ENCODE measurements at places on chromosomes 2 and 18.

GRCh38 chr2:172100935-172101820 lies 1.5 kb downstream of the DLX2 start:
- DNase-seq = no peak

DNA sequence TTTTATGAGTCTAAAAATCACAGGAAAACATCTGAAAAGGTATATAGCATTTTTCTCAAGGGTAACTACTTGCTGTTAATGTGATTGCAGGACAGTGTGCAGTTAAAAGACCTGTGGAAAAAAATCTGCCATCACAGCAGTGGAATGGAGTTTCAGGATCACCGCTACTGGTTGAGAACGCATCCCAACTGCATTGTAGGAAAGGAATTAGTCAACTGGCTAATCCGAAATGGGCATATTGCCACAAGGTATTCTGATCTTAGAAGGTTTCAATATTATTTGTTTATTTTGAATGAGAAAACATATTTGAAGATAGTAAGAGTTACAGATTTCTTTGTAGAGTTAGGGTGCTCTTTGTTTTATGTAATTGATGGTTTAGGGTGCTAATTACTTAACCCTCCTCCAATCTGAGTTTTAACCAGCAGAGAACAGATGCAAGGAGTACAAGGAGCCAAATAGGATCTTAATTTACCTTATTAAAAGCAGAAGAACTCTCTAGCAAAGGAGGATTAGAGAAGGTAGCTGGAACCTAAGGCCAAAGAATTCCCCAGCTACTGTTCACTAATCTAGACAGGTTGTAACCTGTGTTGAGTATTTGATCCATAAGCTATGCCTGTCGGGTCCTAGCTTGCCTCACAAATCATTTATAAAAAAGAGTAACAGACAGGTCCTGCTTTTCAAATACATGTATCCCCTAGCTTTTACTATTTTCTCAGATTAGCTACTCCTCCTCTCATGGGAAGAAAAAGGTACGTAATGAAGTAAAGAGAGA lies 35.0 kb downstream of the PIKFYVE start:
- DNase-seq = no peak

- no peak for DNase-seq
Measured at GRCh38 chr2:119735565-119735964, 24.2 kb upstream of the PTPN4 start.

DNA sequence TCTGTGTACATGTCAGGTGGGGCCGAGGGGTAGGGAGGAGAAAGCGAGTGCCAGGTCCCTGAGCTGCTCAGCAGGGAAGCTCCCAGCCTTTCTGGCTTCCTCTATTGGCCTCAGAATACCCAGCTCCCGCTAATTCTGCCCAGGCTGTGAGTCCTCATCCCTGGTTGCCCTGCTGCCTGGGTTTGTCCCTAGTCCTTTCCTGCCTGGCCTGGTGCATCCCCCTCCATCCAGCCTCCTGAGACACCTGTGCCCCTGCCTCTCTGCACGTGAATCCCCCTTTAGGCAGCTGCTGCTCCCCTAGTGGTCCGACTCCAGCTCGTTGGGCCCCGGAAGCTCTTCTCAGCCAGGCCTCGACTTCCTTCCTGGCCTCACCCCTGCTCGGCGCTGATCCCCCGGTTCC lies 54.6 kb downstream of the INHBB start:
- no peak for DNase-seq

GRCh38 chr18:65938592-65939372 lies 188.0 kb downstream of the CDH7 start:
- no peak for DNase-seq

- DNase-seq = no peak
Measured at GRCh38 chr18:45165871-45166270, 449.4 kb upstream of the SLC14A2 start.

DNA sequence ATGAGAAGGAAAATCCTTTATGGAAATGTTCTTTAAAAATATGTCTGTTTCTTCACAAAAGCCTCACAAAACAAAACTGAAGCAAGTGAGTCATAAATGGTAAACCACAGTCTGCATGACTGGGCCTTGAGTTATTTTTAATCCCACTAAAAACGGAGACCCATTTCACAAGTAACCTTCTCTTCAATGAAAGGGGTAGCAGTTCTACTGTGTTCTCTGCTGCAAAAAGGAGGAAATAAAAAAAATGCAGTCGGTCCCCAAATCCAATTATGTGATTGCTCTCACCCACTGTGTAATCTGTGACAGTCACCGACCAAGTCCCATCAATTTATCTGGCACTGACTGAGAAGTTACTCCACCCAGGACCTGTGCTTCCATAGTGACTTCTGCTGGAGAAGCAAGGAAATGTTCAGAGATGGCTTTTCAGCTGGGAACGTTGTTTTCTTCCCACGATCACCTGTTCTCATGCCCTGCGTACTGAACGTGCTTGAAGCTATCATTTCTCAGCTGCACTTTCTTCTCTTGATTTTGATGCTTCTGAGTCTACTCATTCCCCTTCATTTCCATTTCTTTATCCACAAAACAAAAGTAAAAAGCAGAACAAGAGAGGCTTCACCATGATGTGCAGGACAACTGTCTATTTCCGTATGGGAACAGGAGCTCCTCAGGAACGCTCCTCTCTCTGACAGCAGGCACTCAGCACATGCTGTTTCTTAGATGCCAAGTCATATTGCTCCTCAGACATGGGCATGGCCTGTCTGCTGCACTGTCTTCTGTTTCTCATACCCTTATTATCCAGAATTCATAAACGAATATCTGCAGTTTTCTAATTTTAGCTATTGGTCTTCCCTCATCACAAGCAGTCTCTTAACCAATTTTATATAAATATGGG lies 80.0 kb upstream of the TMEM200C start:
- peak; percentile 13 for DNase-seq

- DNase-seq = no peak
Measured at GRCh38 chr2:143640826-143641225, 511.6 kb downstream of the ARHGAP15 start.

DNA sequence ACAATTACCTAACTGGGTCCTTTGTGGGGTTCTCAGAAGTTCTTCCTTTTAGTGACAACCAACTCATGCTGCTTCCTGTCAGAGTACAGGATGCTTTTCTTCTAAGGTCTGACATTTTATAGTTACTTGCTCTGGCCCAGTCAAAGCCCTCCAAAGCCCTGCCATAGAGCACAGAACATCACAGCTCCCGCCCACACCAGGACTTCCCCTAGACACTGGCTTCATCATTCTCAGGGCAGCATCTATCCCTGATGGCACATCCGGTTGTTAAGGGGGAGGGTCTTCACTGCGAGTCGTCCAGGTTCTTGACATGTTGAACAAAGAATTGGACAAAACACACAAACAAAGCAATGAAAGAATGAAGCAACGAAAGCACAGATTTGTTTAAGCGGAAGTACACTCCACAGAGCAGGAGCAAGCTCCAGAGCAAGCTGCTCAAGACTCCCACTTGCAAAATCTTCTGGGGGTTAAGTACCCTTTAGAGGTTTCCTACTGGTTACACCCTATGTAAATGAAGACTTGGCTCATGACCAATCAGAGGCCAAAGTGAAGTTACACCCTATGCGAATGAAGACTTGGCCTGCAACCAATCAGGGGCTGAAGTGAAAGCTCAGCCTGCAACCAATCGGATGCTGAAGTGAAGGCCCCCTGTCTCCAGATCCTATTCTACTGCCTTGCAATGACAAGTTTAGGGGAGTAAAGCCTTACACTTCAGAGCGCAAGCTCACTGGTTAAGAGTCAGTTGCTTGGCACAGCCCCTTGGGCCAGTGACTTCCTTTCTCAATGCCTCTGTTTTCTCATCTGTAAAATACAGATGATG lies 79.0 kb downstream of the HDAC4 start:
- no peak for DNase-seq

GRCh38 chr2:84338069-84338468 lies 121.0 kb downstream of the SUCLG1 start:
- DNase-seq = no peak

DNA sequence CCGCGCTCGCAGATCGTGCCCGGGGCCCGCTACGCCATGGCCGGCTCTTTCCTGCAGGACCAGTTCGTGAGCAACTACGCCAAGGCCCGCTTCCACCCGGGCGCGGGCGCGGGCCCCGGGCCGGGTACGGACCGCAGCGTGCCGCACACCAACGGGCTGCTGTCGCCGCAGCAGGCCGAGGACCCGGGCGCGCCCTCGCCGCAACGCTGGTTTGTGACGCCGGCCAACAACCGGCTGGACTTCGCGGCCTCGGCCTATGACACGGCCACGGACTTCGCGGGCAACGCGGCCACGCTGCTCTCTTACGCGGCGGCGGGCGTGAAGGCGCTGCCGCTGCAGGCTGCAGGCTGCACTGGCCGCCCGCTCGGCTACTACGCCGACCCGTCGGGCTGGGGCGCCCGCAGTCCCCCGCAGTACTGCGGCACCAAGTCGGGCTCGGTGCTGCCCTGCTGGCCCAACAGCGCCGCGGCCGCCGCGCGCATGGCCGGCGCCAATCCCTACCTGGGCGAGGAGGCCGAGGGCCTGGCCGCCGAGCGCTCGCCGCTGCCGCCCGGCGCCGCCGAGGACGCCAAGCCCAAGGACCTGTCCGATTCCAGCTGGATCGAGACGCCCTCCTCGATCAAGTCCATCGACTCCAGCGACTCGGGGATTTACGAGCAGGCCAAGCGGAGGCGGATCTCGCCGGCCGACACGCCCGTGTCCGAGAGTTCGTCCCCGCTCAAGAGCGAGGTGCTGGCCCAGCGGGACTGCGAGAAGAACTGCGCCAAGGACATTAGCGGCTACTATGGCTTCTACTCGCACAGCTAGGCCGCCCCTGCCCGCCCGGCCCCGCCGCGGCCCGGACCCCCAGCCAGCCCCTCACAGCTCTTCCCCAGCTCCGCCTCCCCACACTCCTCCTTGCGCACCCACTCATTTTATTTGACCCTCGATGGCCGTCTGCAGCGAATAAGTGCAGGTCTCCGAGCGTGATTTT lies 7.6 kb downstream of the TBR1 start:
- DNase-seq = no peak

GRCh38 chr2:236636714-236637470 lies 67.3 kb downstream of the ACKR3 start:
- no peak for DNase-seq

- no peak for DNase-seq
Measured at GRCh38 chr2:230335461-230335863, 8.5 kb downstream of the SP140L start.

DNA sequence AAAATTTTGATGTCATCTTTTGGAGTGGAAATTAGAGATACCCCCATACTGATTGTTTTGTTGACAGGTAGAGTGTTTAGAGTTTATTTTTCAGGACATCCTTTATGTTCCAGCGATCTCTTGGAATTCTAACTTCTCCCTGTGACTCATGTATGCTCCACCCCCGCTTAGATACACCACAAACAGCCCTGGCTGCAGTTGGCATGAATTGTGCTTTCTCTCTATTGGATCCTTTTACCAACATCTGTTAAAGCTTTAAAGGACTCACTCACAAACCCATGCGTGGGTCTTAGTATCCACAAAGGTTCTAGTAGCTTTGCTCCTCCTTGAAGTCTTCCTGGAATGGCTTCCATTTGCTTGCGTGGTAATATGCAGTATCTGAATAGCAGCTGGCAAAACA lies 409.5 kb upstream of the POU3F3 start:
- DNase-seq = no peak

- no peak for DNase-seq
Measured at GRCh38 chr2:45119038-45119437, 109.8 kb upstream of the SIX2 start.

GRCh38 chr2:145036421-145037011 lies 516.6 kb upstream of the ZEB2 start:
- DNase-seq = no peak

DNA sequence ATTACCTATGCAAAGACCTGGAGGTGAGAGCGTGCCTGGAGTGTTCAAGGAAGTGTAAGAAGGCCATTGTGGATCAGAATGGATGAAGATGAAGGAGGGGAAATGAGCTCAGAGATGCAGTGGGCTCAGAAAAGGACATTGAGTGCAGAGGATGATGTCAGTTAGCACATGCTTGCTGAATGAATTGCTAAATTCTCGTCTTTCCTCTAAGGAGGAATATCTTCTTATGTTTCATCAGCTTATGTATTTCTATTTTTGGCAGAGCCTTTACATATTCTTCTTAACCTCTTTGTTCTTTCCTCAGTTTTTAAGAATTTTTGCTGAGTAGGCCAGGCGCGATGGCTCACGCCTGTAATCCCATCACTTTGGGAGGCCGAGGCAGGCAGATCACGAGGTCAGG lies 30.9 kb downstream of the FAM171B start:
- DNase-seq = no peak

DNA sequence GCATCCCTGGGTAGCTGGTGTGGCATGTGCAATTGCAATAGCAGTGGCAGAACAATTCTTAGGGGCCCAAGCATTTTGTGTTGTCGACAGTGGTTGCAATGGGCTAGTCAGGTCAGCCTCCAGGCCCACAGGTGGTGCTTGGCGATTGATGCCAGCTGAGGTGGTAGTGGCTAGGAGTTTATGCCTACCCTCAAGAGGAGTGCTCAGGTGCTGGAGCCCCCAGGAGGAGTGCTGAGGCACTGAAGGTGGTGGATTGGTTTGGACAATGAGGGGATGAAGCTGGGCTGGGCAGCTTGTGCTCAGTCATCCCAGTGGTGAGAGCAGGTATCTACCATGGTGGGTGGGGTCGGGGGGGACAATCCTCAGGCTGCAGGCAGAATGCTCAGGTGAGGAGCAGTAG lies 877.9 kb upstream of the TMEFF2 start:
- no peak for DNase-seq

DNA sequence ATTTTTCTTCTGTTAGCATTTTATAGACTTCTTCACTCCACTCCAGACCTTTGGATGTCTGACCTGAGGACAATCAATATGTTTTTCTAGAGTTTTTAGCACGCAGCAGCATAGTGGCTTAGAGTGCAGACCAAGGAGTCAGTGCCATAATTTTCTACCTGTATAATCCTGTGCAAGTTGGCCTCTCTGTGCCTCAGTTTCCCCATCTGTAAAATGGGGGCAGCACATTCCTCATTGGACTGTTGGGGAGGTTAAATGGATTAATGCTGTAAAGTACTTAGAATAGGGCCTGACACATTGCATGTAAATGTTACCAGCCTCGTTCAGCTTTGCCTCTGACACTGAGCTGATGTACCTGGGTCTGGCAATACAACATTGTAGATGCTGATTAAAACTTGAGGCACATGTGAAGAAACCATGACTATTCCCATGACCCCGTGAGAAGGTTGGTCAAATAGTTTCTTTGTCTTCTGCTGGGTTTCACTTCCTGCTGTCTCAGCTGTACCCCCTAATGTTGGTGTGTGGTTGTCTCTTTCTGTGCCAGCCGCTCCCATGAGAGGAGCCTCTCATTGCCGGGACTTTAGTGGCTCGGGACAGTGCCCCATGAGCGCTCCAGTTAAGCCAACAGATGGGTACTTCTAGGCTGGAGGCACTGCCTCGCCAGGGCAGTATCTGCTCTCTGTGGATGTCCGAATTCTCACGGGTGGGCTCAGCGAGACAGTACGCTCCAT lies 125.3 kb downstream of the SH3RF3 start:
- no peak for DNase-seq

GRCh38 chr18:13381944-13382365 lies 163.4 kb downstream of the LDLRAD4 start:
- DNase-seq = peak; percentile 75

DNA sequence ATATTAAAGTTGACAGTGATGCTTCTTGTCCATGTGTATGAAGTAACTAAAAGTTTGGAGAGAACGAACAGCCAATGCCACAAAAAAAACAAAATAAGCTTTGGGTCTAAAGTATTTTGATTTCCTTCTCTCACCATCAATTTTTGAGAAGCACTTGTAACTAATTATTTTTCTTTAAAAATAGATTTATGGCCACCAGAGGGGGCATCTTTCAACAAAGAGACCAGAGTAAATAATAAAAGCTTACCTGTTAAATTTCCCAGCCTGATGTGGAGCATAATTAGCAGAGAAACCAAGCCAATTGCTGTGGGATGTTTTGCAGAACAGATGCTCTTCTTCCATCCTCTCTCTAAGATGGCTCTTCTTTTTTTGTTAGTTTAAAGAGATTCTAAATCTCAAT lies 29.0 kb downstream of the LINC00305 start:
- peak; percentile 3 for DNase-seq

All from midbrain (tissue), 1 donor.